ENCODE measurements at places on chromosomes 1 and 21.

DNA sequence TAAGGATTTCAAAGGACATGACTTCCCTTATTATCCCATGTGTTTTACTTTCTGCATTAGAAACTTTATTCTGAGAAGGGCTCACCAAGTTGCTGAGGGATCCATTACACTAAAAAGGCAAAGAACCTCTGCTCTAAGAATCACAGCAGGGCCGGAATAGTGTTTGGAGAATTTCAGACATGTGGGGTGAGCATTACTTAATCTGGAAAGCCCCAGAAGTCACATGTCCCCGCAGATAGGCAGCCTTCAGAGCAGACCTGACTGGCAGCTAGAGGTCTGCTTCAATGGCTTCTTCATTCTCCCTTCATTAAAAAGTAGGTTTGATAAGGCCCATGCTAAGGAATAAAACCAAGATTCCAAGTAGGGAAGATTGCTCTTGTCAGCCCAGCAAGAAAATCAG, 52.6 kb upstream of the RBM15 start:
- DNase-seq: no peak

GRCh38 chr1:182602935-182603645, 1.1 kb downstream of the RGS16 start:
- DNase-seq: no peak

DNA sequence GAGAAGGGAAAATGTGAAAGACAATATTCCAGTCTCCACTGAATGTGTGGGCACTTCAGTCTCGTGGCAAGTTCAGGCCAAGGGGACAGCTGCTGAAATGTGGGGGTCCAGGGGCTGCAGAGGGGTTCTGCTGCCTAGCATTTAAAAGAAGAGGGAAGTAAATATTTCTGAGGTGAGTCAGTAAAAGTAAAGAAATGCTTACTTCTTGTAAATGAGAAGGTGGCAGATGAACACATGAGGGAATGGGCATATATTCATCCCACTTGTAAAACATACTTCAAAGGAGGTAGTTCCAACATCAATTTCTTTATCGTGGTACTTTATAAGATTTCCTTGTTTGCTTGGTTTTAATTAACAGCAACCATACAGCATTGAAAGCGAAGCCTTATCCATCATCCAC, 63.1 kb upstream of the HIVEP3 start:
- no peak for DNase-seq

DNA sequence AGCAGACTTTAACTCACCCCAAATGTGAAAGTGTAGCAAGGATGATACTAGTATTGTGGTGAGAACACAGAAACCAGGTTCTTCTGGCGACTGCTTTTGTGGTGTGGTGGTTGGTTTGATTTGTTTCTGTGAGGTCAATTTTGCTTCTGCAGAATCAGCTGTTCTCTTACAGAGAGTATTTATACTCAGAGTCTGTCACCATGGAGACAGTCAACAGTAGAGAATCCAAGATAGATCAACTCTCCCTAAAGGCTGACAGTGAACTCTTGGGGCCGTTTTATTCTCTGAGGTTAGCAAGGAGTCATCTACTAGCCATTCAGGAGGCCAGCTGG, at the start of gene CFAP107:
TSS of gene CFAP107 (plus strand) at position 209 of the 332 bp plus-strand sequence. CDS start 231 bp downstream, outside the sequence.
- DNase-seq: no peak

- no peak for DNase-seq
Measured at GRCh38 chr1:42732126-42732680, 7.8 kb downstream of the CLDN19 start.

- no peak for DNase-seq
Measured at GRCh38 chr1:179824265-179824664, 53.3 kb downstream of the TOR1AIP2 start.

- DNase-seq: no peak
Measured at GRCh38 chr1:92980732-92981647, 19.7 kb upstream of the DIPK1A start.
